Stimulated activated CD8-positive, alpha-beta memory T cell treated with anti-CD3 and anti-CD28 coated beads, Interleukin-4, amount 100 ng/mL, for 24 hours (primary cell): ENCODE measurements at places on chromosomes 1 and 21.

DNA sequence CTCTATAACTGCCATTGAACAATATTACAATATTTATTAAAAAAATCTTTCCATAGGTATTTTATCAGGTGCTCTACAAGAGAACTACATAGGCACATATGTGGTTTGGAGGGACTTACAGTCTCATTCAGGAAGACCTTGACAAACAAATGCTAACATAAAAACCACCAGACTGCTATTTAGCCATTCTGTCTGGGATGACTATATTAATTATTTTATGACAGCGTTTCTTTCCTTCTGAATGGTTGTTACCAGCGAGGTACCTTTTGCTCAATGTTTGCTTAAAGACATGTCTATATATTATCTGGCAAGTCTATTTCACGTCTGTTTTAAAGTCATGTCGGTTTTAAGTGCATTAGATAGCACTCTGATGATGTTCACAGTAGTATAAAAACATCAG, 69.7 kb downstream of the RUNX1 start:
- DNase-seq, result no peak

DNA sequence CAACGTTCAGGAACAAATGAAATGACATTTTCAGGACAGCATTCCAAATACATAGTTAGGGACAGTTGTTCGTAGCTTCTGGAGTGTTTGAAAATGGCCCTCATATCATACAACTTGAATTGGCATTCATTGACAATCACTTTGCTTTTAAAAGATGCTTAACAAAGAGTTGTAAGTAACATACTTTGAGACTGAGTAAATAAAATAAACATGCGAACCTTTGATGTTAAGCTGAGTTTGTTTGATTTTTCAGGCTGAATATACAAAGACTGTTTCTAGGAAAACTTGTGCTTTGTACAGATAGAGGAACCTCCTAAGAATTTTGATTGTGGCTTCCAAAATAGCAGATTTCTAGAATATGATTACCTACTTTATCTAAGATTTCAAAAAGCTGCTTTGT, 45.3 kb downstream of the ITSN1 start:
- DNase-seq, result no peak

DNA sequence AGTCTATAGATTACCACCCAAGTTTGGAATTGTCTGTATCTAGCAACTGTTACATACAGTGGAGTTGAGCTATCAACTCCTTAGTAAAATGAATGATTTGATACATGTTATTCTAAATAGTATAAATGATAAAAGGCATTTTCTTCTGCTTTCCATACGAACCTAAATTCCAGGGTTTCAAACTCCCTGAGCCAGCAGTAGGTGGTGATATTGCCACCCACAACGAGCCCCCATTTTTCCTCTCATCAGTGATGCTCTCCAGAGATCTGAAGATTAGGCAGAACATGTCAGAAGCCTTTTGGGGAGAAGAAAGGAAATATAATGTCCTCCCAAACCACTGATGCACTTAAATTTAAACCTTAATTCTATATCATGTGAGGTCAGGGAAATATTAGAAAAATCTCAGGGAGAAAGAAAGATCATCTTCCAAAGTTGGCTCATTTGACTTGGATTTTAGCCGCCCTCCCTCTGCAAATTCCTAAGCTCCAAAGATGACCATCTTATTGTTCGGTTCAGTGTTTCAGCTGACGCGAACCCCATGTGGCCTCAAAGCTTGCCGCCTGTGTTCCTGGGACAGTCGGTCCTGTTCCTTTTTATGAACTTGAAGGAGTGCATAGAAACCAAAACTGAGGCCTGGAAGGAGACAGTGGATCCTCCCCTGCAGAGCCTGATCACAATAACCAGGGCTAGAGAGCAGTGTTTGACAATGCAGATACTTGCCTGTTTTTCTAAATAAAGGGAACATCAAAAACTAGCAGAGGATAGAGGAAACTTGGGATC, 2.3 kb downstream of the EVA1C start:
- DNase-seq, result no peak

DNA sequence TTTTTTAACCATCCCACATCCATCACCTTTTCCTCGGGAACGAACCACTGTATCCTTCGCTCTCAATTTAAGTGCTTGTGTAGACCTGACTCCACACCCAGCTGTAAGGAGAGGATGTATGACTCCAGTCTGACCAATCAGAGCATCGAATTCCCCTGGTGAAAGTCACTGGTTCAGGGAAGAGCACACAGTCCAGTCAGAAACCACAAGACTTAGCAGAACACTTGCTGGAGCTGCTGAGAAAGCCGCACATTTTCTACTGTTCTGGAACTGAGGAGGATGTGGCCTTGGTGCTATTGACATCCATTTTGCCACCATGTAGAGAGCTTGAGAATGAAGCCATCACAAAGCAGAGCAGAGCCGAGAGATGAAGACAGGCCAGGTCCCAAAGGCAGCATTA, 59.9 kb upstream of the CNN3 start:
- DNase-seq, result no peak

- DNase-seq, result no peak
These were observed 198.7 kb upstream of the PTBP2 start for GRCh38 chr1:96522927-96523326.

DNA sequence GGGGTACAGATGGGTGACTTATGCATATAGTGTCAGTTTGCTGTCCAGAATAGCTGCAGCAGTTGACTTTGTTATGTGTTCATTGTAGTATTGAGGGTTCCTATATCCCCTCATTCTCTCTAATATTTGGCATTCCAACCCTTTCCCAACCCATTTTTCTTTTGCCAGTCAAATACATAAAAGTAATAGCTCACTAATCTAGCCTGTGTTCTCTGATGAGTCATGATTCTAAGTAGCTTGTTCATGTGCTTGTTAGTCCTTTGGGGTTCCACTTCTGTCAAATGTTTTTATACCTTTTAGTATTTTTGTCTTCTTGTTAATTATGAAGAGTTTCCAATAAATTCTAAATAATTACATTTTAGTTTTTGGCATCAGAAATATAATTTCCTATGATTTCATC, 99.2 kb upstream of the MROH9 start:
- no peak for DNase-seq

DNA sequence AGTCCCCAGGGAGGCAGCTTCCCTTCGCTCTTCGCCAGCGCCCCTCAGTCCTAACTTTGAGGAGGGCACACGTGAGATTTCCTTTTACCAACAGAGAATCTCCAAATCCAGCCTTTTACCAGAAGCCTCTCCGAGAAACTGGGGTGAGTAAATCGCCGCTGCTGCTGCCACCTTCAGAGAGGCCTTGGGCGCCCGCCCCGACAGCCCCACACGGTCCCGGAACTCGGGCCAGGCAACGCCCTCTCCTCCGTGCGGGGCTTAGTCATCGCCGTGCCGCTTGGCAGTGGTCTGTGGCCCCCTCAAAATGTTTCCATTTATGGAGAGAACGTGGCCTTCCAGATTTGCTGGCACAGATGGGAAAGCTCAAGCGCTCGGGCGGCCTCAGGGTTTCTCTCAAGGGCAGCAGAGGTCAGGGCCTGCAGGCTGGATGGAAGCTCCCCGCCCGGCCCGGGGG, 41.4 kb upstream of the COL6A2 start:
- peak; percentile 23 for DNase-seq

- DNase-seq, result no peak
These were observed 14.9 kb upstream of the MED18 start for GRCh38 chr1:28313702-28314546.

GRCh38 chr1:88847643-88848042, 43.7 kb downstream of the GTF2B start:
- no peak for DNase-seq
